ENCODE measurements at places on chromosomes 3 and 15.

- DNase-seq: no peak
Measured at GRCh38 chr3:6523043-6523442, 337.9 kb upstream of the GRM7 start.

- no peak for DNase-seq
Measured at GRCh38 chr3:149247929-149248691, 26.5 kb upstream of the CP start.

GRCh38 chr3:158452334-158452733 lies 118.7 kb upstream of the MLF1 start:
- no peak for DNase-seq

DNA sequence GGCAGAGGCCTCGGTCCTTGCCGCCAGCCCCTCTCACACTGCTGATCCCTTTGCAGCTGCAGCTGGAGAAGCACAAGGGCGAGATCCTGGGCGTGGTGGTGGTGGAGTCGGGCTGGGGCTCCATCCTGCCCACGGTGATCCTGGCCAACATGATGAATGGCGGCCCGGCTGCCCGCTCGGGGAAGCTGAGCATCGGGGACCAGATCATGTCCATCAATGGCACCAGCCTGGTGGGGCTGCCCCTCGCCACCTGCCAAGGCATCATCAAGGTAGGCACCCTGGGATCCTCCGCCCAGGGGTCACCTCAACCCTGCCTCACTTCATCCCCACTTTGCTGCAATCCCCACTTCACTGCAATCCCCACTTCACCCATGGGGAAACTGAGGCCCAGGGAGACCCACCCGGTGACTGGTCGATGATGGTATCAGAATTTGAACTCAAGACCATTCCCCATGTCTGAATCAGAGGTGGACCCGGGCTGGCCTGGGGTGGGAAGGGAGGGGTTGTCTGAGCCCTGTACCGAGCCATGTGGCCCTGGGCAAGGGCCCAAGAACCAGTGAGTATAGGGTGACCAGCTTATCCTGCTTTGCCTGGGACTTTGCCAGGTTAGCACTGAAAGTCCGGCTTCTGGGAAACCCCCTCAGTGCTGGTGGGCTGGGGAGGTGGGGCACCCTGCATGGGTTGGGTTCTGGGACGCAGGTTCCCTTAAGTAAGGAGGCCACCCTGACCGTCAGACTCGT lies 162.9 kb downstream of the NSMCE3 start:
- no peak for DNase-seq

- DNase-seq: no peak
Measured at GRCh38 chr3:178202194-178202593, 334.0 kb upstream of the KCNMB2 start.

DNA sequence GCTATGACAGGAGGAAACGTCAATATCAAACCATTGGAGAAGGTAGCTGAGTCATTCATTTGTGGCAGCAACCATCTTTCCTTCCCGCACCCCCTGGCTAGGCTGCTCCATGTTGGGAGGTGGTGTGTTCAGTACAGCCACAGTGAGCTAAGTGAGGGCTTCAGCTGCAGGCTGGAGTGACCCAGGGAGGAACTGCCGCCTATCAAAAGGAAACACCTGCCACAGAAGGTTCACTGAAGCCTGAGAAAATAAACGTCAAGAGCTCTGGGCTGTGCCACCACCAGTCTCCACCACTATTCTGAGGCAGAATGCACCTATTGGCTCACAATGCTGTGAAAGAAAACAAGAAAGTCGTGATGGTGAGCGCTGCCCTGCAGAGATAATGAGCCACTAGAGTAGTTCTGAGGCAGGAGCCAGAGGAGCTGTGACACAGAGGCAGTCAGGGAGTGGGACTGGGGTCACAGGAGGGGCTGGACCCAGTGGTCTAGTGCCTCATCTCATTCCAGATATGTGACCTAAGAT lies 34.8 kb upstream of the CD47 start:
- no peak for DNase-seq

GRCh38 chr3:33149342-33149741 lies 35.5 kb downstream of the CRTAP start:
- DNase-seq: no peak

DNA sequence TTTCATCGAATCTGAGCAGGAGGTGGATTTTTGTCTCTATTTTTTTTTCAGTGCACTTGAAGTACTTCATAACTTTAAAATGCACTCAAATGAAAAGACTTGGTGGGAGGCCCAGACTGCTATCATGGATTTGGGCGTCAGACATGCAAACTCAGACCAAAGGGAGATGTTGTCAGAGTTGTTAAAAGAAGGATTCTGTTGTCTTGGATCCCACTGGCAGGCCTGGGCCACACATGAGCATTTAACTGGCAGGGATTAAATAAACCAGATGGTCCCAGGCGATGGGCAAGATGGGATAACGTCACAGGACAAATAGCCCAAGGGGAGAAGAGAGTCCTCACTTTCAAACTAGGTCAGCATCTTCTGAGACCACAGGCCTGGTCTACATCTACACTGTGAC lies 15.4 kb downstream of the RTP1 start:
- no peak for DNase-seq

GRCh38 chr3:115766587-115767482 lies 143.5 kb downstream of the GAP43 start:
- DNase-seq: no peak

DNA sequence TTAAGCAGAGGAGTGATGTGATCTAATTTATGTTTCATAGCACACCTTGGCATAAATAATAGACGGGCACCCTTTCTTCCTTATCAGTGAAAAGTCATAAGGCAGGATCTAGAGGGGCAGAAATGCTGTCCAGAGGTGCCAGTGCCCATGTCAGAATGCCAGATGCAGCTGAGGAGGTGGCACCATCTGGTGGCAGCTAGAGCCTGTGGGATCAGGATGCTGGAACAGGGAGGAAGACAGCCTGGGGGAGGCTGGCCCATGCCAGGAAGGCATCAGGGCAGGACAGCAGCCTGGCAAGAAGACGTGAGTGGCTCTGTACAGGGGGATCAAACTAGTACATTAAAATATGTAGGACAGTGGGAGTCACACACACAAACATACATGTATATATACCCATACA lies 16.5 kb downstream of the MYH15 start:
- no peak for DNase-seq

DNA sequence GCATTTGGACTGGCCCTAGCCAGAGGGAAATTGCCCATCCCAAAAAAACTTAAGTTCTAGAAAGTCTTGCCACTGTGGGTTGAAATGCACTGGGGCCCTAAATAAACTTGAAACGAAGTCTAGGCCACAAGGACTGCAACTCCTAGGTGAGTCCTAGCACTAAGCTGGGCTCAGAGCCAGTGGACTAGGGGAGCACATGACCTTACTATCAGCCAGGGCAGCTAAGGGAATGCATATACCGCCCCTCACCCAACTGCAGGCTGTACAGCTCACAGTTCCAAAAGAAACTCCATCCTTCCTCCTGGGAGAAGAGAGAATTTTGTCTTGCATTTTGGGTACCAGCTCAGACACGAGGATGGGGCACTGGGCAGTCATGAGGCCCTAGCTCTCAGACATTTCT lies 23.6 kb upstream of the TEX55 start:
- DNase-seq: no peak

DNA sequence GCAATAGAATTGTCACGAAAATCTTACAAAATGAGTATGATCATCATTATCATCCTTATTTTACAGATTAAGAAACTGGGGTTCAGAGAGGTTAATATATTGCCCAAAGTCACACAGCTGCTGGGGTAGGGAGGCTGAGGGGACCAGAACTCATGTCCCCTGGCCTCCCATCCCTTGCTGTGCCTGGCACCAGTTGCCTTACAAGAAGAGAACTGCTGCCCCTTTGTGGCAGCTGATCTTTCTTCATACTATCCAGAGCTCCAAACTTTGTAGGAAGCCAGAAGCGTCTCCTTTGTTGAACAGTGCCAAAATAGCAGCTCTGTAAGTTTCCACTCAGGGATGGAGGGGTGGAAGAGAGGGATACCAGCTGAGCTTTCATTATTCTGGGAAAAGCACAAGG lies 236.8 kb upstream of the TBC1D5 start:
- no peak for DNase-seq

Data from BJ (cell line).